Activated CD8-positive, alpha-beta T cell treated with anti-CD3 and anti-CD28 coated beads, Interleukin-2, amount 10 ng/mL, durations not matched to agents 7 days and 5 days (primary cell): ENCODE measurements at places on chromosomes 12 and 14. TPM values are rescaled to one million over a fixed set of nuclear protein-coding genes. Genes with fewer than 3 reads are reported as not detected.

GRCh38 chr12:66962290-66962689 is 283.4 kb upstream of the GRIP1 start:
- H3K4me3 ChIP-seq, result no peak overlapping the region
- H3K27me3 ChIP-seq, result peaks cover 12% of the 10 kb centered on the region
- DNase-seq, result no peak
- no peaks in the 10 kb centered on the region for H3K36me3 ChIP-seq
- H3K4me1 ChIP-seq, result peaks cover 24% of the 10 kb centered on the region
- no peak overlapping the region for H3K27ac ChIP-seq

DNA sequence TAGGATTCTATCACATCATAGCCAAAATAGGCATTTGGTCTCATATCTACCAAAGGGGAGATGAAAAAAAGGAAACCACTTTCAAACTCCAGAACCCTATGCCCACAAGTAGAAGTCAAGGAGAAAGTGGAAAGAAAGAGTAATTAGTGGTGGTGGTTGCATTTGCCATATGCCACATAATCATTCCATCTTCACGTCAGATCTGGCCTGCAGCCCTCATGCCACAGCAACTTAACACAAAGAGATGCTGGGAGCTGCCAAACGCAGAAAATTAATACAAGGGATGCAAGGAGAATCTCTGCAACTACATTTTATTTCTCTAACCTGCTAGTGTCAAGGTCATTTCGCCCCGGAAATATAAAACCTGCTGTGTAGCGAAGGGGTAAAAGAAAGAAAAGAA is 148.6 kb upstream of the FOXN3 start:
- H3K27ac ChIP-seq, result no peak overlapping the region
- peaks cover 32% of the 10 kb centered on the region for H3K36me3 ChIP-seq
- peaks cover 19% of the 10 kb centered on the region for H3K4me1 ChIP-seq
- H3K4me3 ChIP-seq, result no peak overlapping the region
- H3K27me3 ChIP-seq, result no peaks in the 10 kb centered on the region
- DNase-seq, result no peak

GRCh38 chr14:71482671-71483070 is 449.6 kb upstream of the RGS6 start:
- no peaks in the 10 kb centered on the region for H3K27me3 ChIP-seq
- no peak overlapping the region for H3K27ac ChIP-seq
- no peak for DNase-seq
- H3K36me3 ChIP-seq, result peaks cover 11% of the 10 kb centered on the region
- no peak overlapping the region for H3K4me3 ChIP-seq

Gene TPPP2
- total RNA-seq, result not detected

GRCh38 chr12:81330480-81330879 is 252.6 kb downstream of the ACSS3 start:
- H3K4me1 ChIP-seq, result no peaks in the 10 kb centered on the region
- no peak for DNase-seq
- H3K4me3 ChIP-seq, result no peak overlapping the region
- no peaks in the 10 kb centered on the region for H3K36me3 ChIP-seq
- no peaks in the 10 kb centered on the region for H3K27me3 ChIP-seq

DNA sequence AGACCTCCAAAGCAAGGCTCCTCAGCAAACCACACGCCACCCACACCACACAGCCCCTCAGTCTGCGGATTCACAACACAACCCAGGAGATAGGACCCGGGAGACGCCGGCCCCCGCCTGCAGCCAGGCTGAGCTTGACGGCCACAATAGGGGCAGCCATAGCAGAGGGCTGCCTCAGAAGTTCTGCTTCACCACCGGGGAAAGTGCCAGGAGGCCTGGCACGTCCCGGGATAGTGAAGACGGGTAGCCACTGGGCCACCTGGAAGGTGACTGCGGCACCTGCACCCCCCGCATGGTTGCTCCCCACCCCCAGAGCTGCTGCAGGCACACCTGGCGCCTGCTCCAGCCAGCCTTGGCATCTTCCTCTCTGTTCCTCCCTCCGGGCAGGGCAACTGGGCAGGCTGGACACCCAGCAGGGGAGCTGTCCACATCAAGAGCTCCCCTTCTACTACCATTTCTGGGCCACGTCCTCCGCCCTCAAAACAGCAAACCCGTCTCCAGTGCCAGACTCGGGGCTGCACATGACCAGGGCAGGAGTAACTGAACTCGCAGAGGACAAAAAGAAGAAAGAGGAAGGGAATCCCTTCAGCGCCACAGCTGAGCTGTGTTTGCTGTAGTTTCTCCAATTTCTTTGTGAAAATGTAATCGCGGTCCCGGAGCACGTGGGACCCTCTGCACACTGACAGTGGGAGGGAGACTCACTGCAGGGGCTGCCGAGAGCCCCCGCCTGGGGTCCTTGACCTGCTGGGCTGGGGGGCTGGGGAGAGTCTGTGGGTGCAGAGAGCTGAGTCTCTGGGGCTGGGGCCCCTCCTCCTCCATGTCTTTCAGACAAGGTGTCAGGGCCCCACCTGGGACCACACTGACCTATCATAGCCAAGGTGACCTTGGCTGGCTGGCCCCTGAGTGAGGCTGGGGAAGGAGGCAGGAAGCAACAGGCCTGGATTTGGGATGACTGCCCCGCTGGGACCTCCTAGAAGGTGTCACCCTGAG is 74.2 kb upstream of the C14orf180 start:
- no peaks in the 10 kb centered on the region for H3K4me1 ChIP-seq
- H3K36me3 ChIP-seq, result no peaks in the 10 kb centered on the region
- no peak overlapping the region for H3K27ac ChIP-seq
